ENCODE measurements at places on chromosomes 6 and 20. TPM values are rescaled to one million over a fixed set of nuclear protein-coding genes. Genes with fewer than 3 reads are reported as not detected.

SHLD1 gene
- polyA plus RNA-seq = 12.8 TPM

DEFB124 gene
- not detected for polyA plus RNA-seq

CALHM4 gene
- polyA plus RNA-seq = 0.64 TPM

CCDC170 gene
- 2.2 TPM for polyA plus RNA-seq
